ENCODE measurements at places on chromosomes 6 and 20. TPM values are rescaled to one million over a fixed set of nuclear protein-coding genes. Genes with fewer than 3 reads are reported as not detected.

DNA sequence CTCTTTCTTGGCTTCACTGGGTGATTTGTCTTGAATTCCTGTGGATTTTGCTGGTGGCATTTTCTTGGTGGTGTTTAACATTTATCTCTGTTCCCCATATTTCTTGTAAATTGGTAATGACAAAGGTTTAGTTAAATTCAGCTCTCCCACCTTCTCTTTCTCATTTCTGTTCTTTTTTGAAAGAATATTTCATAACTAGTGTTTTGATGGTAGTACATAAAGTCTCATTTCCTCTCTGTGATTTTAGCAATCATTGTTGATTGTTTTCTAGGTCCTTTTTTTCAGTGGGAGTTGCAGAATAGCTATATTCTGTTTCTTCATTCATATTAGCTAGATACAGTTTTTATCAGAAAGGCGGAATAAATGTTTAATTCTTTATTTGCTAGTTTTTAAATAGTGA is 73.1 kb downstream of the QKI start:
- no peak for DNase-seq

- no peak for DNase-seq
Measured at GRCh38 chr6:106473812-106474211, 113.3 kb downstream of the CRYBG1 start.

GRCh38 chr20:45406260-45407066 is 1.6 kb upstream of the DBNDD2 start:
- peak; percentile 91 for DNase-seq

GRCh38 chr6:18245642-18246041 is 18.7 kb downstream of the DEK start:
- no peak for DNase-seq

- peak; percentile 47 for DNase-seq
Measured at GRCh38 chr6:168377856-168378832, 58.6 kb upstream of the DACT2 start.

DNA sequence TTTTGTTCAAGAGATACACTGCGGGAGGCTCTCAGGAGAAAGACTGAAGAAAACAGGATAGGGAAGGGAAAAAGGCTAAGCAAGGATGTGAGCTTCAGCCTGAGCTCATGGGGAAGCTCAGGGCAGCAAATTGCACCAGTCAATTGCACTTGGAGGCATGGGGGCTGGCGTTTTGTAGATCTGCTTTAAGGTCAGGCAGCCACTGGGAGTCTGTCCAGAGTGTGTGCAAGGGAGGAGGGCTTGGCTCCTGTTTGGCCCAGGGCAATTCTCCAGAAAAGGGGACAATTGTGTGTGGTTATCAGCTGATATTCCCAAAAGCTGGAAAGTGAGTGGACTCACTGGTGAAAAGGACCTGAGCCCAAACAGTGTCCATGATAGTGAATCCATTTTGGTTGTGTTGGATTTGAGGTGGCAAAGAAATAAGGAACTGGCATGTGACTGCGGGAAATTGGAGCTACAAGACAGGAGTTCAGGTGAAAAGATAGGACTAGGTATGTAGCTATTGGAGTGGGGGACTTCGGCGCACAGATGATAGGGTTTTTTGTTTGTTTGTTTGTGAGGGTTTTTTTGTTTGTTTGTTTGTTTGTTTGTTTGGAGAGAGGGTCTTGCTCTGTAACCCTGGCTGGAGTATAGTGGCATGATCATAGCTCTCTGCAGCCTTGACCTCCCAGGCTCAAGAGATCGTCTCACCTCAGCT is 22.3 kb upstream of the IER3 start:
- DNase-seq = no peak

GRCh38 chr6:111122458-111123286 is 35.4 kb downstream of the SLC16A10 start:
- DNase-seq = no peak

DNA sequence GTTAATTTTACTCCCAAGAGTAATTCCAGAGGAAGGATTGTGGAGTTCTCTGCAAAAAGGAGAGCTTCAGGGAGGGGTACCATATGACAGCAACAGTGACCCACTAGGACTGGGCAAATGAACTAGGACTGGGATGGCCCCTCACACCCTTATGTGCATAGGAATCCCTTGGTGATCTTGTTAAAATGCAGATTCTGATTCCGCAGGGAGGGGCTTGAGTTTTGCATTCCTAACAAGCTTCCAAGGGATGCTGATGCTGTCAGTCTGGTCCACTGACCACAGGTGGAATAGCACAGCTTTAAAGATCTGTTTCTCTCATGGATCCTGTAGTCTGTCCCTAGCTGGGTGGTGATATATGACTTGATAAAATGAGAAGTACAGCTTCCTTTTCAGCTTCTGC is 6.3 kb upstream of the FOXA2 start:
- DNase-seq = no peak

GRCh38 chr6:75492386-75493153 is 1.0 kb downstream of the FILIP1 start:
- no peak for DNase-seq

GRCh38 chr20:1319051-1319450 is 9.9 kb downstream of the SDCBP2 start:
- DNase-seq = no peak

DNA sequence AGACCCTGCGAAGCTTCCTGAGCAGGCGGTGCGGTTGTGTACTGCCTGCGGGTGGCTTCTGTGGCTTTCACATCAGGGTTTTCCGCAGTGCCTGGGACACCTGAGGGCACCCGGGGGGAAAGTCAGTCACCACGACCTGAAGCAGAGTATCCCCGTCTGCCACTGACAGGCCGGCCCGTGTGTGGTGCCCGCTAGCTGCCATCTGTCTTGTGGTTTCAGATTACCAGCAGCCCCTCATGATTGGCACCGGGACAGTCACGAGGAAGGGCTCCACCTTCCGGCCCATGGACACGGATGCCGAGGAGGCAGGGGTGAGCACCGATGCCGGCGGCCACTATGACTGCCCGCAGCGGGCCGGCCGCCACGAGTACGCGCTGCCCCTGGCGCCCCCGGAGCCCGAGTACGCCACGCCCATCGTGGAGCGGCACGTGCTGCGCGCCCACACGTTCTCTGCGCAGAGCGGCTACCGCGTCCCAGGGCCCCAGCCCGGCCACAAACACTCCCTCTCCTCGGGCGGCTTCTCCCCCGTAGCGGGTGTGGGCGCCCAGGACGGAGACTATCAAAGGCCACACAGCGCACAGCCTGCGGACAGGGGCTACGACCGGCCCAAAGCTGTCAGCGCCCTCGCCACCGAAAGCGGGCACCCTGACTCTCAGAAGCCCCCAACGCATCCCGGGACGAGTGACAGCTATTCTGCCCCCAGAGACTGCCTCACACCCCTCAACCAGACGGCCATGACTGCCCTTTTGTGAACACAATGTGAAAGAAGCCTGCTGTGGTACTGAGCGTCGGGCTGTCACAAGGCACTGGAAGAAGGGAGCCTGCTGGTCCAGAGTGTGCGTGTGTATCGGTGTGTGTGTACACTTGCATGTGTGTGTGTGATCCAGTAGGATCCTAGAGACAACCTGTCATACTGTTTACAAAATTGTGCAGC is 54.4 kb downstream of the GOPC start:
- peak; percentile 74 for DNase-seq

DNA sequence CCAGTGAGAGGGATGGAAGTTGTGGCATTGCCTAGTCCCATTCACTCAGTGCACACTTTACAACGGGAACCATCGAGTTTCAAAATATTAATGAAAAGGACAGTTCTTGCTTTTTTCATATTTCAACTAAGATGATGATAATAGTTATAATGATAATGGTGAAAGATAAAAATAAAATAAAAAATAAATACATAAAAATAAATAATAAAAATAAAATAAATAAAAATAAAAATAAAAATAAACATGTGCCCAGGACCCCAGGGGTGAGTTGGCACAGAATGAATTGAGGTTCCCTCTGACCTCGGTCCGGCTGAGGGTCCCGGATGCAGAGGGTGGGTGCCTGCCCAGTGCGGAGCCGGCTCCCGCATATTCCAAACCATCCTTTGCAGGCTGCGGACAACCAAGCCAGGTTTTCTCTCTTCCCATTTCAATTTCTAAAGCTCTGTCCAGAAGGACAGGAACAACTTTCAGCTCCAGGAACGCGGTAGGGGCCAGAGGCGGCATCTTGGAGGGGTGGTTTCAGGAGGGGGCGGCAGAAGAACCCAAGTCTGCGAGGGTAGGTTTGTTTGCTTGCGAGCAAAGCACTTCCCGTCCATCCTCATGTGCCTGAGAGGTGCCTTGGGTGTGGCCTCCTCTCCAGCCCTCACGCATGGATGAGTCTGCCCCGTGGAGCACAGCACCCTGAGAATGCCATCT is 236.8 kb downstream of the DLL1 start:
- peak; percentile 40 for DNase-seq

- DNase-seq = no peak
Measured at GRCh38 chr6:140275725-140276124, 901.3 kb upstream of the CITED2 start.

- no peak for DNase-seq
Measured at GRCh38 chr6:45477278-45477677, 99.5 kb upstream of the SUPT3H start.

DNA sequence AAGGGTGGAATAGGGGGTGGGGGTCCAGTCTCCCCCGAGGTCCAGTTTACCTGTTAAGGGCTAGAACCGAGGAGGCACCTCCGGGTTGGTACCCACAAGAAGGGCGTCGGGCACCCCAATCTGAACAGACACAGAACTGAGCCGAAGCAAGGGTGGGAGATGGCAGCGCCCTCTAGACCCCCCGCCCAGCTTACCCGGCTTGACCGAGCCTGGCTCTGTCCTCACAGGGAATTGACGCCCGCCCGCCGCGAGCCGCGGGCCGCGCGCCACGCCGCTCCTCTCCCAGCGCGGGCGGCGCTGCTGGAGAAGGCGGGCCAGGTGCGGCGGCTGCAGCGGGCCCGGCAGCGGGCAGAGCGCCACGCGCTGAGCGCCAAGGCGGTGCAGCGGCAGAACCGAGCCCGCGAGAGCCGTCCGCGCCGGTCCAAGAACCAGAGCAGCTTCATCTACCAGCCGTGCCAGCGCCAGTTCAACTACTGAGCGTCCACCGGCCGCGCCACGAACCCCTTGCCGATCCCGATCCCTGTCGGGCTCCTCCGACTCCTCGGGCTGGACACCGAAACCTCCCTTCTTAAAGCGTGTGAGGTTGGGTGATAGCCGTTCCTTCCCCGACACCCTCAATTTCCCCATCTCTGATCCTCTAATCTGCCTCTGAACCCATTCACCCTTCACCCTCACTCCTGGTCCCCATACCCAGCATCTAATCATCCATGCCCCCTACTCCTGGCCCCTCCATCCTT is 5.9 kb downstream of the TP53INP2 start:
- peak; percentile 87 for DNase-seq

DNA sequence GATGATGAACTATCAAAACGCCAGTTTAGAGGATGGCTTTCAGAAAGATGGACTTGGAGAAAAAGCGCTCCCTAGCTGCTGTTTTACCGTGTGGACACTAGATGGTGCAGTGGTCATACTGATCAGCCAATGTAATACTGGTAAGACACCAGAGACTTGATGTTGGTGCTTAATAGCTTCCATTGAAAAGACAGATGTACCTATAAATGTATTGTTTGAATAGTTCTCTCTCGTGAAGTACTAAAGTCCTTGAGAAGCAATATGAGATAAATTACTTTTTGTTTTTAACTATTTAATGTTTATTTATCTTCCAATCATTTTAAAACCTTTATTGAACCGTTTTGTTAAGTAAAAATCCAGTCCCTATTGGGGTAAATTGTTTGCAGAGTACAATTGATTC is 63.9 kb upstream of the FUCA2 start:
- peak; percentile 74 for DNase-seq

DNA sequence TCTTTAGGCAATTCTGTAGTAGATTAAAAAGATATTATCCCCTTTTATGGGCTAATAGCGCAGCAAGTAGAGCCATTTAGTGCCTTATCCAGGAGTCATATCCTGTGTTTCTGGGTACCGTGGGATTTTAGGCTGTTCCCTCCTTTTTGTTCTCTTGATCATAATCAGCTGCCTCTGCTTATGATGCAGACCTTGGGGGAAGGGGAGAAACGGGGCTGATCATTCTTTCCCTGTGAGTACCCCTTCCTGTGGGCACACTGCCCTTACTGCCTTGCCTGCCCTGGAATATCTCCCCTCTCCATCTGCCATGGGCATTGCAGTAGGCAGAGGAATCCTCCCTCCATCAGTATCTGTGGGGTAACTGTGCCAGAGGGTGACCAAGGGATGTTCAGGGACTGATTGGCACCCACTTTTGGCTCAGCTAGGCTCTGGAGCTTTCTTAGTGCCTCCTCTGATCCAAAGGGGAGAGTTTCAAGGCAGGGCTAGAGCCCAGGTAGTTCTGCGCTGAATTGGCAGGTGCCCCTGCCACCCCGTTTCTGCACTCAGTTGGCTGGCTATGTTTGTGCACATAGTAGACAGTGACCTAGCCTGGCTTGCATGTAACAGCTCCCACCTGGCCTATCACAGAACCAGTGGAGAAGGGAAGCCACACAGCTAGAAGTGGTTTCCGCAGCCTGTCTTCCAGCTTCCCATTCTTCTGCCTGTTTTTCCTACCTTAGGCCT is 103.3 kb downstream of the FIG4 start:
- DNase-seq = no peak

DNA sequence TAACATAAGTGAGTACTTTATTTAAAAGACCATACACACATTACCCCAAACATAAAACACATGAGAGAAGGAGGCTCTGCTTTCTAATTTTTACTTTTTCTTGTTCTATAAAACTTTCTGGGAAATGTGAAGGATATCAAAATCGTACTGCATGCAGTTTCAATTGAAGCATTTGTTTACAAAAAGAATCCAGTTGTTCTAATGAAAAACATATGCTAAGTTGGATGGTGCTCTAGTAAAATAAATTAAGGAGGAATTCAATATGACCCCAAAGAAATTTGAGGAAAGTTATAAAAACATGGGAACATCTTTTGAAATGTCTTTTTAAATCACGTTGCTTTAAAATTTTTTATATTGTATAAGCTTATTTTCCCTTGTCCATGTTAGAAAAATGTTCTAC is 37.6 kb downstream of the OR2B6 start:
- DNase-seq = no peak

DNA sequence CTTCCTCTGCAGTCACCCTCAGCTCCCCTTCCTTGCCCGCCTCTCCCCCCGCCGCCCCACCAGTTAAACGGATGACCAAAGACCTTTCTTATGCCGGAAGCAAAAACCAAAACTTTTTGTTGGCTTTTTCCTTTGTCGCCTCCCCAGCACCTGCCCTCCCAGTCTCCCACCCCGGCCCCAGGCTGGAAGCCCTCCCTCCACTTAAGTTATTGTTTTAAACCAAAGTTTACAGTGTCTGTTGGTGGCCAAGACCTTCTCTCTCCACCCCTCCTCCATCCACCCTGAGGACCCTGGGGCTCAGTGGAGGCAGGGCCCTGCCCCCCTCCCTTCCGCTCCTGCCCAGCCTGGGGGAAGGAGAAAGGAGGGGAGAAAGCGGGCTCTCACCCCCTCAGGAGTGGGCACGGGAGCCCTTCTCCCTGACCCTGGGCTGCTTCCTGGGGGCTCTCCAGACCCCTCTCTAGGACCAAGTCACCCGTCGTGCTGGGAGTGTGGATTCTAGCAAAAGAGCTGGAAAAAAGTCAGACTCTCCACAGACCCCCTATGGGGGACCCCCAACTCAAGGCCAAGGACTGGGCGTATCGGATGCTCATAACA is 38.3 kb upstream of the MDFI start:
- DNase-seq = peak; percentile 47

GRCh38 chr6:5569491-5569890 is 308.2 kb downstream of the FARS2 start:
- DNase-seq = no peak

- DNase-seq = no peak
Measured at GRCh38 chr20:55530763-55531162, 474.6 kb downstream of the CBLN4 start.

The ERVFRD-1 gene
- 0.36 TPM for total RNA-seq

The RUNX2 gene
- total RNA-seq = 2.9 TPM

The CCM2L gene
- 2.3 TPM for total RNA-seq

The TSHZ2 gene
- total RNA-seq = 32.7 TPM

The VNN1 gene
- total RNA-seq = 3.2 TPM

The ZFP57 gene
- total RNA-seq = not detected

The CBLN4 gene
- not detected for total RNA-seq

The IL17A gene
- total RNA-seq = not detected
